ENCODE measurements at places on chromosomes 5 and 9.

DNA sequence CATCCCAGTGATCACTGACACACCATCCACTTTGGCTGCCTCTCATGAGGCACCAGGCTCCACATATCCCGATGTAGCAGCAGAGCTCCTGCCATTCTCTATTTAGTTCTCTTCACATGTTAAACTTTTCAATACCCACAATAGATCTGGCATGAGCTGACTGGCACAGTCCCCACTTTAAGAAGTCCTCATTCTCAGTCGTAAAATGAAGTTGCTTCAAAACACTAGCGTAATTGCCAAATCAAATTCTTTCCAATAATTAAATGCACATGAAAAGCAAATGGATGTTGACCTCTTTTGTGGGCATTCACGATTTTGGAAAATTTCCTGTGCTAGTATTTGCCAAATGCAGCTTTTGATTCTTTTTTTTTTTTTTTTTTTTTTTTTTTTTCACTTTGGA lies 32.4 kb downstream of the HAPLN1 start:
- H3K4me3 ChIP-seq: no peak overlapping the region
- H3K4me1 ChIP-seq: no peaks in the 10 kb centered on the region
- no peak for DNase-seq
- H3K36me3 ChIP-seq: no peaks in the 10 kb centered on the region
- no peaks in the 10 kb centered on the region for H3K27me3 ChIP-seq

GRCh38 chr5:158398360-158399201 lies 539.6 kb upstream of the CLINT1 start:
- no peaks in the 10 kb centered on the region for H3K4me1 ChIP-seq
- DNase-seq: no peak
- H3K36me3 ChIP-seq: no peaks in the 10 kb centered on the region
- H3K4me3 ChIP-seq: no peak overlapping the region

- no peak overlapping the region for H3K4me3 ChIP-seq
- no peak overlapping the region for H3K27ac ChIP-seq
- H3K27me3 ChIP-seq: no peaks in the 10 kb centered on the region
- no peaks in the 10 kb centered on the region for H3K36me3 ChIP-seq
- no peaks in the 10 kb centered on the region for H3K4me1 ChIP-seq
Observed at GRCh38 chr5:40078898-40079575, 600.7 kb upstream of the PTGER4 start.

- H3K27ac ChIP-seq: no peak overlapping the region
- H3K27me3 ChIP-seq: no peaks in the 10 kb centered on the region
- DNase-seq: no peak
- no peaks in the 10 kb centered on the region for H3K36me3 ChIP-seq
- H3K4me3 ChIP-seq: no peak overlapping the region
Observed at GRCh38 chr5:17882760-17883488, 248.7 kb downstream of the TAF11L14 start.

DNA sequence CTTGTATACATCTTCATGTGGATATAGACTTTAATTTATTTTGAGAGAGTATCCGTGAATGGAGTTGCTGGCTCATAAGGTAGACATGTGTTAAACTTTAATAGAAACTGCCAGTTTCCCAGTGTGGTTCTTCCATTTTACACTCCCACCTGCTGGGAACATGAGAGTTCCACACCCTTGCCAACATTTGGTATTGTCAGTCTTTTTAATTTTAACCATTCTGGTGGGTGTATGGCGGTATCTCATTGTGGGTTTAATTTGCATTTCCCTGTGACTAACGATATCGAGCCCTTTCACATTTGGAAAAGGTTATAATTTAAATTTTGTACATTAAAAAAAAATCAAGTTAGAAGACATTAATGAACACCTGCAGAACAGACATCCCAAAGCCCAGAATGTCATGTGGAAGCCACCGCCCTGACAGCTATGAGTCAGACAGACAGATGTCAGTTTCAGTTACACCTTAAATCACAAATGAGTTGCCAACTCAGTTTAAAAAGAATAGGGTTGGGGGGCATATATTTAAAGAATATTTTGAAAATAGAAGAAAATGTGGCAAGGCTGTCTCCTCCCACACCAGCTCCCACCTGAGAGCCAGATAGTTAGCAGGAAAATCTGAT lies 36.9 kb downstream of the ANKRD33B start:
- DNase-seq: no peak
- no peak overlapping the region for H3K27ac ChIP-seq
- H3K4me3 ChIP-seq: peak overlapping the region; percentile 3
- H3K4me1 ChIP-seq: no peaks in the 10 kb centered on the region
- H3K27me3 ChIP-seq: no peaks in the 10 kb centered on the region

GRCh38 chr9:131657940-131658339 lies 81.9 kb downstream of the RAPGEF1 start:
- H3K27me3 ChIP-seq: no peaks in the 10 kb centered on the region
- H3K4me3 ChIP-seq: no peak overlapping the region
- DNase-seq: no peak

GRCh38 chr5:64214132-64214531 lies 48.5 kb downstream of the RNF180 start:
- no peak overlapping the region for H3K27ac ChIP-seq
- H3K4me1 ChIP-seq: no peaks in the 10 kb centered on the region
- no peaks in the 10 kb centered on the region for H3K27me3 ChIP-seq
- no peaks in the 10 kb centered on the region for H3K36me3 ChIP-seq
- DNase-seq: no peak

DNA sequence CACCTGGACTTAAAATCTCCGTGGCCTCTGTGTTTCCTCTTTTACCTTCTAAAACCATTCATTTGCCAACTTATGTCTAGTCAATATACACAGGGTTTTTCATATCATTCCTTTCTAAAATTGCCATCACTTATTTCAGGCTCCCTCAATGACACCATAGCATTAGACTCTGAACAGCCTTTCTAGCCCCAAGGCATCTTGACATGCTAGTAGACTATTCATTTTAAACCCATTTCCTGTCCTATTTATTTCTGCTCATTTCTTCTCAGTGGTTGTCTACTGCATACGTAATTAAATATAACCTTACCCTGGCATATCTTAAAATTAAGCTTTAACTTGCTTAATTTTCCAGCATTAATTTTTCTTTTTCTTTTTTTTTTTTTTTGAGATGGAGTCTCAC lies 83.2 kb downstream of the PHAX start:
- no peaks in the 10 kb centered on the region for H3K4me1 ChIP-seq
- DNase-seq: no peak
- H3K4me3 ChIP-seq: no peak overlapping the region

DNA sequence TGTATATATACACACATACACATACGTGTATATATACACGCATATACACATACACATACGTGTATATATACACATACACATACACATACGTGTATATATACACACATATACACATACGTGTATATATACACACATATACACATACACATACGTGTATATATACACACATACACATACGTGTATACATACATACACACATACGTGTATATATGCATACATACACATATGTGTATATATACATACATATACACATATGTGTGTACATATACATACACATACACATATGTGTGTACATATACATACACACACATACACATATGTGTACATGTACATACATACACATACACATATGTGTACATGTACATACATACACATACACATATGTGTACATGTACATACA lies 82.6 kb downstream of the SYK start:
- no peak overlapping the region for H3K4me3 ChIP-seq
- no peak overlapping the region for H3K27ac ChIP-seq
- H3K27me3 ChIP-seq: no peaks in the 10 kb centered on the region
- no peaks in the 10 kb centered on the region for H3K36me3 ChIP-seq
- DNase-seq: no peak

DNA sequence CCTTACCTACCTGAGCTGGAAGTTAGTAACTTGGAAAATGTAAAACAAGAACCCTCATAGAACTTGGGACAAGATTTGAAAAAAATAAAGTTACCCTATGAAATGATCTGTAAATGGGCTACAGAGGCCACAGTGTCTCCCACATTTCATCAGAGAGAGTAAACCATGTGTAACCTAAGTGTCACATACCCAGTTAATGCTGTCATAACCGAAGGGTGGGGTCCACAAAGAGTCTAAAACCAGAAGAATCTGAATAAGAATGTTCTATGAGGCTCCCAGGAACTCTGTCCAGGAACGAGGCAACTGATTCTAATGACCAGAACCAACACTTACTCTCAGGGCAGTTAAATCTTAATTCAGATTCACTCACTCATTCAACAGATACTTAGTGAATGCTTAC lies 1.0 kb upstream of the FAM13B start:
- H3K27me3 ChIP-seq: no peaks in the 10 kb centered on the region
- peak overlapping the region; percentile 100 for H3K27ac ChIP-seq
- H3K36me3 ChIP-seq: no peaks in the 10 kb centered on the region
- no peak for DNase-seq

GRCh38 chr5:149434162-149435014 lies 55.3 kb upstream of the IL17B start:
- H3K27me3 ChIP-seq: no peaks in the 10 kb centered on the region
- no peaks in the 10 kb centered on the region for H3K36me3 ChIP-seq
- DNase-seq: peak; percentile 82

GRCh38 chr9:132500193-132500592 lies 82.2 kb upstream of the BARHL1 start:
- DNase-seq: no peak
- no peak overlapping the region for H3K4me3 ChIP-seq
- no peak overlapping the region for H3K27ac ChIP-seq
- no peaks in the 10 kb centered on the region for H3K4me1 ChIP-seq
- H3K36me3 ChIP-seq: no peaks in the 10 kb centered on the region
- no peaks in the 10 kb centered on the region for H3K27me3 ChIP-seq

GRCh38 chr9:38215465-38215864 lies 146.4 kb upstream of the SHB start:
- DNase-seq: no peak
- H3K27ac ChIP-seq: no peak overlapping the region
- no peaks in the 10 kb centered on the region for H3K27me3 ChIP-seq
- no peaks in the 10 kb centered on the region for H3K36me3 ChIP-seq
- no peak overlapping the region for H3K4me3 ChIP-seq
- H3K4me1 ChIP-seq: no peaks in the 10 kb centered on the region

DNA sequence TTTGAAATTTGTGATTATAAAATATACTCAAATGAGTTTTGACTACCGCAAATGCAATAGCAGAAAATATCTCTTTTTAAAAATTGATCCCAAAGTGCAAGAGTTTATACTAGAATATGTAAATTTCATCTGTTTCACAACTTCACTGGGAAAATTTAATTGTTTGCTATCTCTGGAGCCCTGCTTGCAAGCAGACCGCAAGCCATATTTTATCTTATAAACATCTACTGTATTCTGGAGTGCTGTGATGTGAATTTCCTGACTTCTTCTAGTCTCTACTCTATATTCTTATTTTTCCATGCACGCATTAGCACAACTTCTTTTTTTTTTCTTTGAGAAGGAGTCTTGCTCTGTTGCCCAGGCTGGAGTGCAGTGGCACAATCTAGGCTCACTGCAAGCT lies 98.7 kb downstream of the DROSHA start:
- DNase-seq: no peak
- H3K36me3 ChIP-seq: peaks cover 30% of the 10 kb centered on the region
- no peak overlapping the region for H3K27ac ChIP-seq
- H3K27me3 ChIP-seq: no peaks in the 10 kb centered on the region
- no peaks in the 10 kb centered on the region for H3K4me1 ChIP-seq
- no peak overlapping the region for H3K4me3 ChIP-seq

DNA sequence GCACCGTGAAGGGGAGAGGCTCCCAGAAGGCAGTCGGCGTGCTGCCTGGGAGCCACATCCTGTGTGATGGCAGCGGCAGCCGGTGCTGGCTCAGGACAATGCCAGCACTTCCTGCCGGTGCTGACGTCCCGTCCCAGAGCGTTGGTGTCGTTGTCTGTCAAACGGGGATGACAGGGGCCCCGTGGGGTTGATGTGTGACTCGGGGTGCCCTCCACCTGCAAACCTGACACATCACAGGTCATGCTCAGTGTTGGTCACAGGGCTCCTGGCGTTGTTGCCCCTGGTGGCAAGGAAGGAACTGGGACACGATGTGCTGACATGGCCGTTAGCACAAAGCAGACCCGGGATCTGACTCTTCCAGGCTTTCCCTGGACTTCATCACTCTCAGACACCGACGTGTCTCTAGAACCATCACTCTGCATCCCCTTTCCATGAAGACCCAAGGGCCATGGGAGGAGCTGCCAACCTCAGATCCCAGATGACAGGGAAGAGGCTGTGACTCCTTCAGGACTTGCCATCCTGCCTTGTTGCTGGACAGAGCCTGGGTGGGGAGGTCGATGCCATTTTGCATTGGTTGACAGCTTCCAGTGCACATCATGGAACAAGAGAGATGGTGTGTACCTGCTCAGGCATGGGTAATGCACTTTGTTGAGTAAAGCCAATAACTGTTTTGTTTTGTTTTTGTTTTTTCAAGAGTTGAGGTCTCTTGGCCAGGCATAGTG lies 21.5 kb downstream of the PLPP7 start:
- no peaks in the 10 kb centered on the region for H3K27me3 ChIP-seq
- DNase-seq: peak; percentile 70
- no peaks in the 10 kb centered on the region for H3K4me1 ChIP-seq
- H3K36me3 ChIP-seq: no peaks in the 10 kb centered on the region
- H3K27ac ChIP-seq: no peak overlapping the region
- H3K4me3 ChIP-seq: no peak overlapping the region

DNA sequence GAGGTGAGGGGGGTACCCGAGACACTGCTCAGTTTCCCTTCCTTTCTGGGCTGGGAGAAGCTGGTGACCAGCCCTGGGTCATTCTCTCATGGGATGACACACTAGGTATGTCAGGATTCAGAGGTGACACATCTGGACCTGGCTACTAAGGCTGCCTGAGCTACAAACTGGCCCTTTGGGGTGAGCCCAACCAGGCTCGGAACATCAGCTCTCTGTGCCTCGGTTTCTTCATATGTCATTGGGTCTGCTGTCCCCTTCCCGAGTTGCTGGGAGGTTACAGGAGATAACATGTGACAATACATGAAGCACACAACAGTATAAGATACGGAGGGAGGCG lies 11.8 kb downstream of the CARD19 start:
- H3K27ac ChIP-seq: no peak overlapping the region
- H3K4me1 ChIP-seq: no peaks in the 10 kb centered on the region
- no peaks in the 10 kb centered on the region for H3K36me3 ChIP-seq
- no peaks in the 10 kb centered on the region for H3K27me3 ChIP-seq
- no peak overlapping the region for H3K4me3 ChIP-seq

GRCh38 chr5:16776611-16777251 lies 159.4 kb downstream of the MYO10 start:
- H3K27ac ChIP-seq: no peak overlapping the region
- H3K4me1 ChIP-seq: no peaks in the 10 kb centered on the region
- H3K27me3 ChIP-seq: no peaks in the 10 kb centered on the region
- no peaks in the 10 kb centered on the region for H3K36me3 ChIP-seq

- H3K27ac ChIP-seq: no peak overlapping the region
- H3K4me3 ChIP-seq: no peak overlapping the region
- no peaks in the 10 kb centered on the region for H3K27me3 ChIP-seq
- DNase-seq: no peak
- H3K36me3 ChIP-seq: no peaks in the 10 kb centered on the region
Observed at GRCh38 chr9:13478639-13479038, 199.1 kb upstream of the MPDZ start.

GRCh38 chr9:98897745-98898144 lies 46.0 kb upstream of the COL15A1 start:
- H3K27ac ChIP-seq: no peak overlapping the region
- no peaks in the 10 kb centered on the region for H3K4me1 ChIP-seq
- no peaks in the 10 kb centered on the region for H3K27me3 ChIP-seq
- no peak overlapping the region for H3K4me3 ChIP-seq
- no peak for DNase-seq
